ENCODE measurements at places on chromosomes 11 and 22.
A peak's percentile ranks its signal among the peaks of the same experiment; 100 is the strongest.

GRCh38 chr11:69203381-69203780 is 47.6 kb downstream of the SMIM38 start:
- no peak for DNase-seq

DNA sequence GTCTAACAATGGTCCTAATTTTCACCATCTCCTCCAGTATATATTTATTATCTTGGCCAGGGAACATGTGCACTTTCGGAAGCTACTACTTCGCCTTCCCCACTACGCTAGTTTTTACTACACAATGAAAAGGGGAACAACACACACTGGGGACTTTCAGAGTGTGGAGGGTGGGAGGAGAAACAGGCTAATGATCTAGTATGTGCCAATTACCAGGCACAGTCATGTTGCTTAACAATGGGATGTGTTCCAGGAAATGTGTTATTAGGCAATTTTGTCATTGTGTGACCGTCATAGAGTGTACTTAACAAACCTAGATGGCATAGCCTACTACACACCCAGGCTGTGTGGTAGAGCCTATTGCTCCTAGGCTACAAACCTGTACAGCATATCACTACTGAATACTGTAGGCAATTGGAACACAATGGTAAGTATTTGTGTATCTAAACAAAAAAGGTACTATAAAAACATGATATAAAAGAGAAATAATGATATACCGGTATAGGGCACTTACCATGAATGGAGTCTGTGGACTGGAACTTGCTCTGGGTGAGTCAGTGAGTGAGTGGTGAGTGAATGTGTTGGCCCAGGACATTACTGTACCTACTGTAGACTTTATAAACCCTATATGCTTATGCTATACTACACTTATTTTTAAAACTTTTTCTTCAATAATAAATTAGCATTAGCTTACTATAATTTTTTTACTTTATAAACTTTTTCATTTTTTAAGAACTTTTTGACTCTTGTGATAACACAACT is 20.1 kb upstream of the CUL5 start:
- DNase-seq: no peak

- no peak for DNase-seq
Measured at GRCh38 chr11:67277231-67277961, 11.1 kb downstream of the GRK2 start.

DNA sequence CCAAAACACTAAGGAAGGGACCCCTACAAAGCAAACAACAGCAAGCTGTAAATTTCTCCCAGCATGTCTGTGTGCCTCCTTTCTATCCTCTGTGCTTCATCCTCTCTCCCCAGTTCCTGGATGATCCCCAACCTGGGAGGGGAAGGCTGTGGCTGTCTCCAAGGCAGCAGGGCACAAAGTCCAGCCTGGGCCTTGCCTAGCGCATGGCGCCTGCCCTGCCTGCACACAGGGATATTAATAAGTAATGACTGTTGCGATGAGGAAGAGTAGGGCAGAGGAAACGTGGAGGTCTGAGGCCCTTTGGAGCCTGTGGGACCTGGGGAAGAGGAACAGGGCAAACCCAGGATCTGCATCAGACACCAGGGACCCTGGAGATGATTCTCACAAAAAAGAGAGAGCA is 2.0 kb downstream of the USH1C start:
- DNase-seq: no peak

DNA sequence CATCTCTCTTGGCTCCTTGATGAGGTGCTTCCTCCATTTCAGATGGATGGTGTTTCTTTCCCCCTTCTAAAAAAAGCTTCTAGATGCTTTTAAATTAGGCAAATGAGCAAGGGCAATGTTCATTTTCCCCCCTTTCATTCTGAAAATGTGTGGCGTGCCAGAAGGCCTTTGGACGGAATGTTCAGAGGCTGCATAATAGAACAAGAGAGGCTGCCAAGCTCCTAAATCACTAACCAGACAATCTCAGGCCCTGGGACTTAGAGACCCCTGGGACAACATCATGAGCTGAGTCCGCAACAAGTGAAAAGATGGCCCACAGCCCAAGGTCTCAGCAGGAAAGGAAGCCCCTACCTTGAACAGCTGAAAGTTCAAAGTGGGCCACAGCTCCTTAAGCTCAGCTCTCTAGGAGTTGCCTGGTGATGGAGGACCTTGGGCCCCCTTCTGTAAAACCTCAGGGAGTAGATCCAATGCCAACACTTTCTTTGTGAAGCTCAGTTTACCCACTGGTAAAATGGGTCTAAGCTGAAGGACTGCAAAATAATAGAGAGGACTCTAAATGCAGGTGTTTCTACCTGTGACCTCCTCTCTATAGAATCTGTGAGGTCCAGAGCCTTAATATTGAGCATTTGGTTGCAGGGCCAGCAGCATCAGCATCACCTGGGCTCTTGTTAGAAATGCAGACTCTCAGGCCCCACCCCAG is 144.0 kb downstream of the FBXO7 start:
- no peak for DNase-seq

- DNase-seq: no peak
Measured at GRCh38 chr22:45884201-45885062, 92.5 kb downstream of the WNT7B start.

DNA sequence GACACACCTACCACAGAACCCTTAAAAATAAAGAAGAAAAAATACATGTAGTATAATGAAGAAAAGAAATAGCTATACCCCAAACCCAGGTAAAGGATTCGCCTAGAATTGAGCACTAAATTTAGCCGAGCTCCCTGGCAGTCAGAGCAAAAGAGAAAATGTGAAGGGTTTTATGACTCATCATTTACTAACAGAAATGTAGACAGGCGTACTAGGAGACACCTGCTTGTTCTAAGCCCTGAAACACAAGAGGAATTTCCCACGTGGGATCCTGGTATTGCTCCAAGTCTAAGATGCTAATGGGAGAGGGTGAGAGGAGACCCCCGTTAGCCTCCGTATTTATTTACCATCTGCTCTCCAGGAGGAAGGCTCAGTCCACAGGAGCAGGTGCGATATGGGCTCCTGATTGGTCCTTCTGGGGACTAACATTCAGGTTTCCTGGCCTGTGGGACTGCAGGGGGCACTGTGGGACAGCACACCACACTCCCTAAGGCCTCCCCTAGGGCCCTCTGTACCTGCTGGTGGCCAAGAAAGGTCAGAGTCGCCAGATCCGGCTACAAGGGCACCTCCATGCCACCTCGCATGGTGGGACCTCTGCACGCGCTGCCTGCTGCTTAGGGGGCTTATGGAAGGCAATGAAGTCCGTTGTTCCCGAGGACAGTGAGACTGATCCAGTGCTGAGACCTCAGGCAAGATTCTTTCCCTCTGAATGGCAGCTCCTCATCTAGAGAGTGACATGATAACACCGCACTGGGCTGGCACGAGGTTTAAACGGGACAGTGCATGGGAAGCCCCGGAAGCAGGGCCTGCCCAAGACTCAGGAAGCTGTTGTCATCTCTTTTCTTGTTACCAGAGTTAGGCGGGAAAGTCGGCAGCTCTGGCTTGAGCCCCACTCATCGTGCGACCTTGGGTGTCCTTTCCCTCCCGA is 25.8 kb downstream of the KCNC1 start:
- DNase-seq: peak; percentile 46

GRCh38 chr22:48464246-48464645 is 1363.4 kb downstream of the BRD1 start:
- DNase-seq: no peak

DNA sequence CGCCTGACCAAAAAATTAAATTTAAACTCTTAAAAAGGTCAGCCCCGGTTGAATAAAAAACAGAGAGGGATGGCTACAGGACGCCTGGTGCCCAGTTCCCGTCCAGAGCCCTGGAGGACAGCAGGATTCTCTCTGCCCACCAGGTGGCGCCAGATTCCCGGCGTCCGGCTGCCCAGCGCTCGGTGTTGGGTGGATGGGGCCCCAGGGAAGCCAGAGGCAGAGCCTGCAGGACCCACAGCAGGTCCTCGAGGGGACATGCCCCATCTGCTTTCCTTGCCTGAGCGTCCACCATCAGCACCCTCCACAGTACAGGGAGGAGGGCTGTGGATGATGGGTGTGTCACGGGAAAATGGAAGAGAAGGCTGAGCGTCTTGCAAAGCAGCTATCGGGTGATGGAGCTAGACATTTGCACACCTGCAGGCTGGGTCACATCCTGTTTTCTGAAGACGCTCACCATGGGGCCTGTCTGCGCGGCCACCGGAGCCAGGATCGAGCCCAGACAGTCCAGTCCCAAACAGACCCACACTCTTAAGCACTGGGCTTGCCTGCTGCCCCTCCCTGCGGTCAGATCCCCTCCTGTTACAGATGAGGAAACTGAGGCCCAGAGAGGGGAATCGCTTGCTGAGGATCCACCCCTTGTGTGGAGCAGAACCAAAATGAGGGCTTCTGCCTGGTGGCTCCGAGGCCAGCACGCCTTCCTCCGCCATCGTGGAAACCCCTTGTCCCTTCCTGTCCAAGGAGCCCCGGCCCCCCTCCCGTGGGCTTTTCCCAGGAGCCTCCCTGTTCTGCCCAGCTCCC is 18.5 kb upstream of the CBX7 start:
- no peak for DNase-seq

DNA sequence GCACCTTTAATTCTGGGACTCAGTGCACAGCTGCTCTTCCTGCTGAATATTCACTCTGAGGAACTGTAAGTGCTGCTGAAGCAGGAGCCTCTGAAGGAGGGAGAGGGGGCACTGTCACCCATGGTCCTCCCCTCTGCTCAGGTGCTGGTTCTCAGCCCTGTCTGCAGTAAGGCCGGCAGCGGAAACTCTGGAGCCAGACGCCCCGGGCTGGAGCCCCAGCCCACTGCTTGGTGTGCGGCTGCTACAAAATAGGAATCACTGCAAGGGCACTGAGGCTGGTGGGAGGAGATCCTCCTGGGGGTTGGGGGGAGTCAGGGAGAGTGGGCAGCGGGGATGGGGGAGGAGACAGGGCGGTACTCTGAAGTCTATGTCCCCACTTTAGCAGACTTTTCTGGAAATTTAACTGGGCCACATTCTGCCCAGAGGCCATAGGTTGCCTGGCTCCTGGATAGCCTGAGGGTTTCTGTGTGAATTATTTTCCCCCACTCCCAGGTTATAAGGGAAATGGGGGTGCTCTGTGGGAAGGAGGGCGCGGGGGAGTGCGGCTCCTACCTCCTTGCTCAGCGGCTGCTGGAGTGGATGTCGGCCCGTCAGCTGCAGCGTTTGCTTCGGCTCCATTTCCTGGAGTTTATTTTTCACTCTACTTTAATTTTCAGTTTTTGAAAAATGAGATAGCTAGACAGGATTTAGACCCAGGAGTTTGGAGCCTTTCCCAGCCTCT is 33.6 kb downstream of the TBC1D22A start:
- DNase-seq: no peak

GRCh38 chr22:42066937-42067336 is 3.7 kb downstream of the NAGA start:
- DNase-seq: no peak

GRCh38 chr22:26748845-26749244 is 91.5 kb downstream of the MIAT start:
- no peak for DNase-seq

DNA sequence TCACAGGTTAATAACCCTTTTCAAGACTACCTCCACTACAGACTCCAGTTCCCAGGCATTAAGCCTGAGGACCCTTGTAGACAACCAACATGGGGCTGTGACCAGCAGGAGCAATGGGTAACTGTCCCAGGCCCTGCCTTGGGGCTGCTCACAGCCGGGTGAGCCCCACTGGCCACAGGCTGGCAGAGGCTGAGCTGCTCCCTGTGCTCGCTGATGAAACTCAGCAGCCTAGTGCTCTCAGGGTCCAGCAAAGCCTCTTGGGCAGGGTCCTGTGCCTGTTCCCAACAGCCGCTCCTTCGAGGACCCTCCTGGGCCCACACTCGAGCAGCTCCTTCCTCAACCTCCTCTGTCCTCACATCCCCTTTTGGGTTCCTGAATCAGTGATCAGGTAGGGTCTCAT is 99.8 kb downstream of the VPREB1 start:
- DNase-seq: no peak

DNA sequence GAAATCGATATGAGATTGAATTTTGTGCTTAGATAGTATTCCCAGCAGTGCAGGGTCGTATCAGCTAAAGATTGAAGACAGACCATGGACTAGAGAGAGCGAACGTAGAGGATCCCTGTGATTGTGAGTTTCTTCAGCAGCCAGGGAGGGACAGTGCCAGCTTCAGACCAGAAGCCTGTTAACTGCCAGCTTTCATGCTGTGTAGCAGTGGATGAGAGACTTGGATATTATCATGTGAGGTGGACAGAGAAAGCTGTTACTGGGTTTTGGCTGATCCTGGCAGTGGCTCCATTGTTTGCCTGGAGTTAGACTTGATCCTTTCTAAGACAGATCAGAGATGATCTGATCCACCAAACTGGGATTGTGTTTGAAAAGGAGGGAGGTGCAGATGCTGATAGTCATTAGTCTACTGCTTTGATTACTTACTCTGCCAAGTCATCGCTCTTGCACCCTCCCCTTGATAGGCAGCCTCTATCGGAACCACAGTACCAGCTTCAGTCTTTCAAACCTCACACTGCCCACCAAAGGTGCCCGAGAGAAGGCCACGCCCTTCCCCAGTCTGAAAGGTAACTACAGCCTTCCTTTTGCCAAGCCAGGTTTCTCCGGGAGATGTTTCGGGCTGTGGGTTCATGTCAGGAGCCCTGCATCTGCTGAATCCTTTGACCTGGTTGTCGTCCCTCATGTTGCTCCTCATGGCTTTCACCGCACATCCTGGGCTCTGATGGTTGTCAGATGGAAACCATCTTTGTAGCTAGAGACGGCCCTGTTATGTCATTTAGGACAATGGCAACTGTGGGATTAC is 16.2 kb downstream of the MADD start:
- DNase-seq: no peak

DNA sequence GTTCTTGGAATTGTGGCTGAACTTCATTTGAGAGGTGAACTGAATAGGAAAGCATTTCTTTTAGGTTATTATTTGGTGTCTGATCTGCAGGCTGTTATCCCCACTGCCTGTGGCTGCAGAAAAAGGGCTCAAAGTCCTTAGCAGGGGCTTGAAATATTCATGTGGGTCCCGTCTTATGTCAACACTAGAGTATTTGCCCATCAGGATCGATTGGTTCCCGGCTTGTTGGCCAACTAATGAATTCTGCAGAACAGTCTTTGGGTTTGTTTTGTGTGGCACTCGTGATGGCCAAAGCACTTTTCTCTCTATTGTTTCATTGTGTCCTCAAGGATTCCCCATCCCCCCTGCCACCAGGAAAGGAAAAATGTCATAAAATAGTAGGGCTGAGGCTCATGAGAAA is 211.9 kb downstream of the MYO18B start:
- no peak for DNase-seq
